Esophagus mucosa (tissue), 1 donor: ENCODE measurements at places on chromosomes 5 and 9.
A peak's percentile ranks its signal among the peaks of the same experiment; 100 is the strongest.

DNA sequence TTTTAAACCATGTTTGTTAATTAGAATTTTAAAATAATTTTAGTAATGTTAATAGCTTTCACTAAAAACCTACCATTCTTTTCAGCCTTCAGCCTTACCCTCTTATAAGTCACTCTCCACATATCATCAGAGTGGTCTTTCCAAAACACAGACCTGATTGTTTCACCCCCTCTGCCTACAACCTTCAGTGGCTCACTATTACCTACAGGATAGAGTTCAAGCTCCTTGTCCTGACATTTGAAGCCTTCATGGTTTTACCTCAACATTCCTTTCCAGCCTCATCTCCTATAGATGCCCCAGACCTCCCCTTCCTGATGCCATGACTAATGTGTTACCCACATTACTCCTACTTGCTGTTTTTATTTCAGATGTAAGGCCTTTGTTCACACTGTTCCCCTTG is 27.8 kb upstream of the STRBP start:
- no peak for ATAC-seq

DNA sequence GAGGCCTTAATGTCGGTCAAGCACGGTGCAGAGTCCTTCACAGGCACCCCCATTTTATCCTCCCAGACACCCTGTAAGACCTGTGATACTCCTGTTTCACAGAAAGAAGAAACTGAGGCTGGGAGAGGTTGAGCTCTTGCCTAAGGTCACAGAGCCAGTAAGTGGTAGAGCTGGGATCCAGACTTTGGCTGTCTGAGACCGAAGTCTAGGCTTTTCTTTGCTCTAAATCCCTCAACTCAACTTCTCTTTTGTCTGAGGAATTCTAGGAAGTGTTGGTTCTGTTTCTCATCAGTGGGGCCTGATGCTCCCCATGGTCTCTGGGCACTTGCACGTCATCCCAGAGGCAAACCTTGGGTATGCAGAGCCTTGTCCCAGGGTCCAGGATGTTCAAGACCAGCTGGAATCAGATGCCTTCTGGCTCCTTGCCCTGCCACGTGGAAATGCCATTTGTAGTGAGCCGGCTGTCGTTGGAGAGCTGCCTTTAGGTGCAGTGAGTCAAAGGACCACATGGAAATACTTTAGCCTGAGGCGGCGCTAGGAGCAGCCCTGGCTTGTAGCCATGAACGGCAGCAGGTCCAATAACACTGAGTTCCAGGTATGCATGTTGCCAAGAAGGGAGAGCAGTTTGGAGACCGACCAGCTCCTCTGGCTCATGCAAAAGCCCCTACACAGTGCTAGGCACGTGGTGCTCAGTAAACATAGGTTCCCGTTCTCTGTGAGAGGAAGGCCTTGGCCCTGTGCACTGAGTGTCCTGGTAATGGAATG is 9.2 kb downstream of the DCANP1 start:
- no peak for ATAC-seq

DNA sequence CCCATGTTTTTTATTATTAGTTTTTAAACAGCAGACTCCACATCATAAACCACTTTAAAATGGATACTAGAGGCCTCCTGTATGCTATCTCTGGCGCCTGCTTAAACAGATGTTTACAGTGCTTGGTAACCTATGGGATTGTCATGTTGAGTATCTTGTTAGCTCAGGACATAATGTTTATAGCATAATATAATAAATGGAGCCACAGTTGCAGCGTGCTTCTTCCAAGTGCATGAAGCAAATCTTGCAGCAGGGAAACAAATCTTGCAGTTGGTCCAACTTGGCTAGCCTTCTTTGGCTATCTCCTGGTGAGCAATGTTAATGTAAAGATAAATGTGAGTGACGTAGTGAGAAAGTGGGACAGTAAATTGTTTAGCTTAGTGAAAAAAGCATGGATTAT is 2.8 kb downstream of the GHR start:
- ATAC-seq, result no peak

DNA sequence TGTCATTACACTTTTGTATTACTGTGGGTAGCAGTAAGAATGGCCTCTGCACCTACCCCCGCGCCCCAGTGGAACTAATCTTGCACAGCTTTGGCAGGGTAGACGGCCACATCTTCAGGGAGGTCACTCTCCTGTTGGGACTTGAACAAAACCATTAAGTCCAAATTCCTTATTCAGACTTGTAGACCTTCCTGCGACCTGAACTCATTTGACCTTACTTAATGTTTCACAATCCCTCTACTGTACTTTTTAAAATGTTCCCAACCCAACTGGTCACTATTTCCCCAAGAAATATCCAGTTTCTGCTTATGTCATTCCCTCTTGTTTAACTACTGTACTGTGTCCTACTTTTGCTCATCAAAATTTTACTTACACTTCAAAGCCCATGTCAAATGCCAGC is 5.3 kb upstream of the FAM120AOS start:
- ATAC-seq, result no peak

DNA sequence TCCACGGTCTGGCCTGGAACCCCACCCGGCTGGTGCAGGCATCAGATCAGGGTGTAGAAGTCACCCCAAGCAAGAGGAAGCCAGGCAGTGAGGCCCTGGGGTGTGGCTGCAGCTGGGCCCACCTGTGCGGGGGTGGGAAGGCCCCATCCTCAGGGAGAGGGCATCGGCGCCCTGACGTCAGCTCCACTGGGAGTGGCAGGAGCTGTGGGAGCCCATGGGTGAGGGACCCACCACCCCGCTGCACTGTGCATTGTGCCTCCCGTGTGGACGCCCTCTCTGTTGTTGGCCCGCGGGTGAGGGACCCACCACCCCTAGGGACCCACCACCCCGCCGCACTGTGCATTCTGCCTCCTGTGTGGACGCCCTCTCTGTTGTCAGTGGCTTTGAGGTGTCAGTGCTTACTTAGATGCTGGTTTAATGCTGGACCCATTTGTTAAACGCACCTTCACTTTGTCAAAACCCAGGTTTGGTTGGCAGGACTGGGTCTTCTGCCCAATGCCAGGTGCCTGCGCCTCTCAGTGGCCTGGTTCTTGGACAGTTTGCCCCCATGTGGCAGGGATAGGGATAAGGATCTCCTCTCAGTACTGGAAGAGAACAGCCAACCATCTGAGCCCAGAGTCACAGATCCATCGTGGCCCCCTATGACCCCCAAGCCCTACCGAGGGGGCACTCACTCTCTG is 6.9 kb upstream of the EXOC3 start:
- peak; percentile 49 for ATAC-seq

GRCh38 chr5:65861830-65862241 is 64.5 kb upstream of the ERBIN start:
- ATAC-seq, result no peak

- ATAC-seq, result peak; percentile 56
These were observed 69.0 kb upstream of the FAM169A start for GRCh38 chr5:74934949-74935751.

DNA sequence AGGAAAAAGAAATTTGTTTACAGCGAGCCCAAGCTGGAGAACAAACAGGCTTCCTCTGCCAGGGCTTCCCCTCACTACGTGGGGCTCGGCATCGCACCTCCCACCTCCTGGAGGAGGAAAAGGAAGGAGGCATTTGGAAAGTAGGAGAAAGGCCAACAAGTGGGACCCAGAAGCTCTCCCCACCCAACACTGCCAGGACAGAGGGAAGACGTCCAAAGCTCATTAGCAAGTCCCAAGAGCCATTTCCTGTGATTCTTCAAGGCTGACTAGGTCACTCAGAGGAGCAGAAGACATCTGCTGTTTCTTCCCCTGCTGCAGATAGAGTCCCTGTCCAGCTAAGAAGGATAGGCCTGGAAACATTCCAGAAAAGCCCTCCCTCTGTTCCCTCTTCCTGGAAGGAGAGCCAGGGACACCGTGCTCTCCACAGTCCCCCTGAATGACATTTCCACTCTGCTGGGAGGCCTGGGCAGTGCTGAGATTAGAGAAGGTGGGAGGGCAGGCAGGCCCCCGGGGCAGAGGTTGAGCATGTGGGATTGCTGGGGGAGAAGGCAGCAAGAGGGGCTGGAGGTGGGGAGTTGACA is 57.0 kb upstream of the NEURL1B start:
- peak; percentile 40 for ATAC-seq

GRCh38 chr9:2559192-2560152 is 62.1 kb upstream of the VLDLR start:
- peak; percentile 67 for ATAC-seq

GRCh38 chr5:68222310-68222709 is 6.8 kb downstream of the PIK3R1 start:
- ATAC-seq, result no peak

GRCh38 chr9:134066913-134067851 is 644 bp downstream of the BRD3 start:
- ATAC-seq, result no peak

DNA sequence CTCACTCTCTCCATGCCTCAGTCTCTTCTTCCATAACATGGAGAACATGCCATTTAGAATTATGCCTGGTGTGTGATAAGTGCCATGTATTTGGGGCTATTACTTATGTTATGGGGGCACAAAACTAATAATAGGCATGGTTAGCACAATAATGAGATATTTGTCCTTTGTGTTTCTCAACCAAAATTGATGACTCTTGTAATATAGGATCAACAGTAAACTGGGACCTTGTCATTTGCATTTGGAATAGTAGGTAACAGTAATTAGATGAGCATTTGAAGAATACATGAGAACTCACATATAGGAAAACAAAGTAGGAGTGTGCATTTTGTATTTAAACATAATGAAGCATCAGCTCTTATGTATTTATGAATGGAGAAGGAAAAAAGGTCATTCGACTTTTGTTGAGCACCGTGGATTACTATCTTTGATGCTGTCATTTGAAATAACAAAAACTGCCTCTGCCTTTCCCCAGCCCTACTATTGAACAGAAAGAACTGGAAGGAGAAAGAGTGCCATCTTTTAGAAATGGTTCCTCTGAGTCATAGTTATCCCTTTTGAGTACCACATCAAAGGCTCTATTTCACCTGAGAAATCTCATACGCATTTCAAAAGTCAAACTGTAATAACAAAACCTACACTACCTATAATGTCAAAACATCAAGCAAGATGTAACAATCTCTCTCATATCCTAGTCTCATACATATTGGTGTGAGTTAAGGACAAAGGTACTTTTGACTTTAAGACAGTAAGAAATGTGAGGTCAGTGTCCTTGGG is 655.2 kb downstream of the PDE4D start:
- ATAC-seq, result no peak
